ENCODE measurements at places on chromosomes 4 and X. TPM values are rescaled to one million over a fixed set of nuclear protein-coding genes. Genes with fewer than 3 reads are reported as not detected.

The TEX13A gene
- not detected for total RNA-seq

The SLITRK4 gene
- not detected for total RNA-seq

The SPP1 gene
- total RNA-seq: 0.63 TPM

The TBC1D9 gene
- 0.18 TPM for total RNA-seq

The CCNB3 gene
- 0.33 TPM for total RNA-seq

GRCh38 chr4:32551943-32552342 is 1831.8 kb downstream of the PCDH7 start:
- DNase-seq: no peak

DNA sequence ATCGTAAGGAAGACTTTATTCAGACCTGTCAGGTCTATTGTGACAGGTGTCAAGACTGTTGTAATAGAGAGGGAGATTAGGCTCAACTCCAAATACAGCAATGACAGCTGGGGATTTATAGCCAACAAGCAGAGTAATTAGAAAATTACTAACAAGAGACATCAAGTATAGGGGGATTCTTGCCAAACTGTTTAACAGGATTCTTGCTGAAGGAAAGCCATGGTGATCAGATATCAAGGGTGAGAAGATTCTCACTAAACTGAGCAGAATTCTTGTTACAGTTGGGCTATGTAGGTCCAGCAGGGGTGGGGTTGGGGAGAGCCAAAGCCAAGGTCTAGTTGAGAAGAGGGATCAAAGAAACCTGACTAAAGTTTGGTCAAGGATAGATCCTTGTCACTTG is 461.0 kb upstream of the GALNT7 start:
- no peak for DNase-seq

DNA sequence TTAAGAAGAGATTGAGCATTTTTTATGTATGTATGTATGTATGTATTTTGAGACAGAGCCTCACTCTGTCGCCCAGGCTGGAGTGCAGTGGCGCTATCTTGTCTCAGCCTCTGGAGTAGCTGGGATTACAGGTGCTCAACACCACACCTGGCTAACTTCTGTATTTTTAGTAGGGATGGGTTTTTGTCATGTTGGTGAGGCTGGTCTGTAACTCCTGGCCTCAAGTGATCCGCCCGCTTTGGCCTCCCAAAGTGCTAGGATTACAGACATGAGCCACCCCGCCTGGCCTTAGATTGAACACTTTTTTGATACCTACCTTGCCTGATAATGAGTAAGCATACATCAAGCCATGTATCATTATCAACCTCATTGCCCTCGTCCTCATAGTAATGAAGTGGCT is 2.7 kb downstream of the N4BP2 start:
- DNase-seq: no peak
